ENCODE measurements at places on chromosomes 5 and 9.
A peak's percentile ranks its signal among the peaks of the same experiment; 100 is the strongest.

- no peak for DNase-seq
These were observed 311.5 kb upstream of the PTGER4 start for GRCh38 chr5:40368200-40368599.

DNA sequence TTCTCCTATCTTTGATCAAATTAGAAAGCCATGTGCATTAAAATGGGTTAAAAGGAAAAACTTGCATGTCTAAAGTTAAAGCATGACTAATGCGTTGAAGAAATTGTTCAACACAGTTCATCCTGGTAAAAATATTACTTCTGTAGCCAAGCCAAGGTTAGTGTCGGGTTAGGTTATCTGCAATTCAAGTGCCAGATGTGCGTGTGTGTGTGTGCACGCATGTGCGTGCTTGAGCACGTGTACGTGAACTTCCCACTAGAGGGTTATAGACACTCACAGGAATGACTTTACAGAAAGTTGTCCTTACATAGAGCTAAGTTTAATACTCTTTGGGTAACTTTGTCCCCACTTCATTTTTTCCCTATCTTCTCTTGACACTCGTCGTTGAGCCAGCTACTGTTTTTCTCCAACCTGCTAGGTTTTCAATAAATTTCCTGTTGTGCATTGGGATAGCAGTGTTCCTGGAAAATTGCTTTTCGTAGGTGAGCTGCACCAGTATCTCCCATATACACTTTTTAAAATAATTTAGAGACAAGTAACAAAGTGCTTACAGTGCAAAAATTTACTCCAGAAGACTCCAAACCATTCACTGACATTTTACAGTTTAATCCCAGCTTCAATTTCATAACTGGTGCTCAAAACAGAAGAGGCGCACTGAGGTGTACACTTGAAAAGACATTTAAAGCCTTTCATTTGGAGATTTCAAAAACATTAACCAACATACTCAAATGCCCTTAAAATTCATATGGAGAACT is 353.8 kb downstream of the NFIB start:
- no peak for DNase-seq

- DNase-seq, result no peak
These were observed 3.6 kb upstream of the NKX2-5 start for GRCh38 chr5:173238312-173239232.

DNA sequence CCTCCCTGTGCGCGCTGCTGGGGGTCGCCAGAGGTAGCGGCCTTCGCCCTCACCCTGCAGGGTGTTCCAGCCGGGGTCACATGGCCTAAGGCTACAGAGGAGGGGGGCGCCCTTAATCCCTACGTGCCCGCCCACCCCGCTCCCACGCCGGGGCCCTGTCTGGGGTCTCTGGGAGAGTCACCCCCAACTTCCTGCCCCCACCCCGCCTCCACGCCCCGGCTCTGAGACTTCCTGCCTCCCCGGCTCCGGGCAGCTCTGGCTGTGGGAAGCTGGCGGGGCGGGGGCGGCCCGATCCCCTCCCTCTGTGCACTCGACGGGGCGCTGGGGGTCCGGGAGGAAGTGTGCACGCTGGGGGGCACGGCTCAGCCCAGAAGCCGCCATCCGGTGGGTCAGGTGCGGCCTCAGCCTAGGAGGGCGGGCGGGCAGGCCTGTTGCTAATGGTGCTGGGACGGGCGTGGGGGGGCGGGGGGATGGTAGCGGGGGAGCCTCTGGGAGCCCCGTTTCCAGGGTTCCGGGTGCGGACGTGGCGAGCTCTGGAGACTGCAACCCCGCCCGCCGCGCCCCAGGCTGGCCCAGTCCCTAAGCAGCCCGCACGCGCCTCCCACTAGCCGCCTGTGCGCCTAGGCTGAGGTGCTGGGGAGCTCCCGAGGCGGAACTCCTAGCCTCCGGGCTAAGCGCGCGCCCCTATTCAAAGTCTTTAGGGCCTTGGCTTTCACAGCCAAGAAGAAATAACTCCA is 61.6 kb downstream of the CXXC5 start:
- no peak for DNase-seq

- no peak for DNase-seq
These were observed 10.3 kb downstream of the B4GALT7 start for GRCh38 chr5:177610131-177610769.

DNA sequence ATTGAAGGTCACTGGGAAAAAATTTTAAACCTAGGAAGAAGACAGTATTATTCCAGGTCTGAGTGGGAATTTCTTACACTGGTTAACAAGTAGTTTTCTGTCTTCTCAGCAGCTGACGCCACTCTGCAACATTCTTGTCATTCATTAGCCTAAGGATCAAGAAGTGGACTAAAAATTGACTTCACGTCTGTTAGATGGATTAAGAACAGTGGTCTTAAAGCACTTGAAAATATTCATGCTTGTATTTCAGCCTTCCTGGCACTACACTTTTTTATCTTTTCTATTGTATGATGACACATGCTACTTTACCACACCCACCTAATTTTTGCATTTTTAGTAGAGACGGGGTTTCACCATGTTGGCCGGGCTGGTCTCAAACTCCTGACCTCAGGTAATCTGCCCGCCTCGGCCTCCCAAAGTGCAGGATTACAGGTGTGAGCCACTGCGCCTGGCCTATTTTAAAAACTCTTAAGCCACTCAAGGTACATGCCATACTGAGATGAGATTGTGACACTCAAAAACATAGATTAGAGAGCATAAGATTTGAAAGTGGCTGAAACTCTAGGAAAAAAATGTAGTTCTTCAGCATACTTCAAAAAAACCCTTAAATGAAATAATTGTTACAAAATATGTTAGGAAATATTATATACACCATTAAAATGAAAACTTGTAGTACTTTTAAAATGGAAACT is 8.4 kb downstream of the MATR3 start:
- DNase-seq, result no peak

GRCh38 chr5:169946743-169947295 is 33.5 kb downstream of the INSYN2B start:
- DNase-seq, result no peak

DNA sequence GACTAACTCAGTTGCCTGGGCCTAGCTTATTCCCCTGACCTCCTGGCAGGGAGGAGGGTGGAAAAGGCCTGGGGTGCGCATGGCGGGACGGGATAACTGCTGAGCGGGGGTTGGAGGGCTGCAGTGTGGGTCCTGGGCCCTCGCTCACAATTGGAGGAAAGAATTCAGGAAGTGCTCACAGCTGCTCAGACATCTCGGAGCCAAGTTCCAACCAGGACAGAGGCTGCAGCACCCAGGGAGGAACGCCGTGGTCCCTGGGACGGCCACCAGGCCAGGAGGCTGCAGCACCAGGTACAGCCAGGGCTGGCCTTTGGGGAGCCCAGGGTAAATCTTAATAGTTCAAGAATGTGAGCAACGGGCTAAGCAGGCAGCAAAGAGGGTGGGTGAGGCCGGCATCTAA is at the start of gene SPAAR:
Gene SPAAR, plus strand, starts transcription at position 217 of the 400 bp plus-strand sequence. CDS start 974 bp downstream, outside the sequence.
- no peak for DNase-seq

GRCh38 chr9:129363216-129363873 is 185.3 kb upstream of the IER5L start:
- DNase-seq, result no peak

DNA sequence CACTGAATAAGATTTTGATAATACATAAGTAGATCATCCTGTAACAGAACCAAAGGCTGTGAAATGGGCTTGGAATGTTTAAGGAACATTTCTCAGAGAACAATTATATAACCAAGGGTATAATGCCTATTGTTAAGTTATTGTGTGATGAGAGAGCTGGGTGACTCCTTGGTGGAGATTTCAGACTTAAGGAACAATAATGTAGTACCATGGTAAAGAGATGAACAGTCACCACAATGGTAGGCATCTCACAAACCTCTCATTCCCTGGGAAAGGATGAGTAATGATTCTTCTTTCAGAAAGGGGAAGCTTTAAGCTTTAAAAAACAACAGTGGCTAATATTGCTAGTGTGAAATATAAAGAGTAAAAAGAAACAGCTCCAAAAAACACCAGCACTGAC is 147.4 kb downstream of the TRIM36 start:
- DNase-seq, result no peak

- DNase-seq, result peak; percentile 71
These were observed 42.2 kb upstream of the FSD1L start for GRCh38 chr9:105405514-105406131.

DNA sequence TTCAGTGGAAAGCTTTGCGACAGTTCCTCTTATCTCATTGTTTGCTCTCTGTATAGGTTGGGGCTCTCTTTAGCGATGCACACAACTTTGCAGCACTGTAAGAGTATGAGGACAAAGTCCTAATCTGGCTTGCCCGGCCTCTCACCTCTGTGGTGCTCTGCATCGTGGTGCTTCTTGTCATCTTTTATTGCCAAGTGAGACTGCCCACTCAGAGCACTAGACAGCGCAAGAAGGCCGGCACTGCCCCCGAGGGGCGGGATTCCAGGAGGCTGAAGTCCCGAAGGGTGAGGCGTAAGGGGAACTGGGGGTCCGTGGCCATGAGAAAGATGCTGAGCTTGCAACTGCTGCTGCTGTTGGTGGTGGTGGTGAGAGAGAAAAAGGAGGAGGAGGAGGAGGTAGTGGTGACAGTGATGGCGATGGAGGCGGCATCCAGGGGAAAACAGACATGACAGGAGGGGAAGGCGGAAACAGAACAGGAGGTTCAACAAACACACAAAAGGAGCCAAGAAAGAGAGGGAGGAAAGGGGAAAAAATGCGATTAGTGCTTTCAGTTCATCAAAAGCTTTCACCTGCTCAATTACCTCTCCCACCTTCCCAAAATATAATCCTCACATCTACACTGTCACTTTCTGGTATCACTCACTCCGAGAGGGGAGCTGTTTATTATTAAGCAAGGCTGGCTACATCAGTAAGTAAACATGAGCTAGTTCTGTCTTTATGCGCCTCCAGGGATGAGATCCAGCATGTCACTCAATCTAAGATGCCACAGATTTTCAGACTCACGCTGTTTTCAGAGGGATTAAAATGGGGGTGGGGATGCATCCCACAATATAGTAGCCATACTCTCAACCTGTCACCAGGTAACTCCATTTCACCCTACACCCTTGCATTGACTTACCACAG is 55.1 kb downstream of the TLE1 start:
- no peak for DNase-seq

DNA sequence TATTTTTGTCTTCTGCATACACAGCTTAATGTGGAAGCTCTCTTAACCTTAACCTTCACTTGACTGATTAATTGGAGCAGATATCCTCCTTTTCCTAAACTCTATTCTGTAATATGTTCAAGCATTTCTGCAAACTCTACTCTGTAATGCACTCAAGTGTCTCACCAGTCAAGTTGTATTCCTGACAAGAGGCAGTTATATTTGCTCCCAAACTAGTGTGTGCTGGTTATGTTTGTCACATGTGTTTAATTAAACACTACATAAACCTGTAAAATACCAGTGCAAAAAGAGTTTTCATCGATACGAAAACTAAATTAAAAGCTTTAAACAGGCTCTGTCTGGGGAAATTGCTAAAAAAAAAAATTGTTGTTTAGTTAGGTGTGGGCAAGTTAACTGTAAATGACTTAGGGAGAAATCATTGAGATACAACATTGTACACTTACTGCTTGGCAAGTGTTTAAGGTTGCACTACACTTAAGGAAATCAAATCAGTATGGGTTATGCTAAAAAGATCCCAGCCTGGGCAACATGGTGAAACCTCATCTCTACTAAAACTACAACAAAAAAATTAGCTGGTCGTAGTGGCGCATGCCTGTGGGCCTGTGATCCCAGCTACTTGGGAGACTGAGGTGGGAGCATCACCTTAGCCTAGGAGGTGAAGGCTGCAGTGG is 6.7 kb downstream of the FAF2 start:
- DNase-seq, result no peak

DNA sequence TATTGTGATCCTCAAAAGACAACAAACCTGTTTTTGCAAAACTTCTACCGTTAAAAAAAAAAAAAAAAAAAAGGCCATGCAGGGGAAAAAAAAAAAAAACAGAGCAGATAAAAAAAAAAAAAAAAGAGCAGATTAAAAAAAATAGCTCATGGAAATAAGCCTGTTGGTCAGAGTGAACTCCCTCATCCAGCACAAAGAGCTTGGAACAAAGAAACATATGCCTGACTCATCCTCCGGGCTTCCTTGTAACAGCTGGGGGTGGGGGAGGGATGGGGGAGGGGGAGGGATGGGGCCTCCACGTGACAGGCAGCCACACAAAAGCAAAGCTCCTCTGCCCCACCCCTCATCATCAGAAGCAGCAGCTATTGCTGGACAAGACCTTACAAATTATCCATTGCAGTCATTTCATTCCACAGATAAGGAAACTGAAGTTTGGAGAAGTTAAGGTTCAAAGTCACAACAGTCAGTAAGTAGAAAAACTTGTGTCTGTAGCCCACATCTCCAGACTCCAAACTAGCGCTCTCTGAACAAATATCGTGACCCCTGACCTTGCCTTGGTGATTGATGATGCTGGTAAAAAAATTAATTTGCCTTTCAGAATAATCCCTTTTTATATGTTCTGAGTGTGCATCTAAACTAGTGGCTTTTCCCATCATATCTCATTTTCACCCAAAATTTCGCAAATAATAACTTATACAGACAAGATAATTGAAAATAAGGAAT is 38.9 kb downstream of the SLC35D2 start:
- DNase-seq, result no peak

GRCh38 chr5:170151097-170151831 is 45.6 kb downstream of the FOXI1 start:
- no peak for DNase-seq

DNA sequence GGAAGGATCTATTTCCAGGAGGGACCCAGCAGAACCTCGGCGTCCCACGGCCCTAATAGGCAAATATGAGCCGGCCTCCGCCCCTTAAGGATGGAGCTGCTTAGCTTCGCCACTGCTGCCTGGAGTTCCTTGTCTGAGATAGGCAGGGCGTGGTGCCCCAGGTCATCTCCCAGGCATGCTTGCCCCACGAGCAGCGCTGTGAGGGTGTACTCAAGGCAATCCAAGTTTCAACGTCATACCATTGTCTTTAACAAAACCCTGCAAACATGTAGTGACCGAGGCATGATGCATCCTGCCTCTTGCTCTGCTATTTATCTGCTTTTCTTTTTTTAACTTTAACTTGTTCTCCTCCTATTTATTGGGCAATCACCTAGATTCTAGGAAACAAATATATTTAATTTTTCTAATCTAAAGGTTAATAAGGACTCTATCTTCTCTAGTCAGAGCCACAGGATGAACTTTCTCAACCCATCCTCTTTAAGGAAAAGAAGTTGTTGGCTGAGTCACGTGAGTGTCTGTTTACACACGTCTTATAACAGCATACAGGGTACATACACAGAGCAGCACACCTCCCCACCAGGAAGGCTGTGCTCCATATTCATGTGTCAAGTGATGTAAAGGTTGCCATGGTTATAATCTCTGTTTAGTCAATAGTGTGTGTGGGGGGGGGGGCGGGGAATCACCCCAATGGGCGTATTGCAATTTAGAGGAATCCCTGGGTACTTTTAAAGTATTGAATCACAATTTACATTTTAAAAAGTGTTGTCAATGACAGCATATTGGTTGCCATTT is 27.3 kb upstream of the ZSWIM6 start:
- no peak for DNase-seq

GRCh38 chr9:120726484-120726883 is 12.2 kb upstream of the MEGF9 start:
- no peak for DNase-seq

DNA sequence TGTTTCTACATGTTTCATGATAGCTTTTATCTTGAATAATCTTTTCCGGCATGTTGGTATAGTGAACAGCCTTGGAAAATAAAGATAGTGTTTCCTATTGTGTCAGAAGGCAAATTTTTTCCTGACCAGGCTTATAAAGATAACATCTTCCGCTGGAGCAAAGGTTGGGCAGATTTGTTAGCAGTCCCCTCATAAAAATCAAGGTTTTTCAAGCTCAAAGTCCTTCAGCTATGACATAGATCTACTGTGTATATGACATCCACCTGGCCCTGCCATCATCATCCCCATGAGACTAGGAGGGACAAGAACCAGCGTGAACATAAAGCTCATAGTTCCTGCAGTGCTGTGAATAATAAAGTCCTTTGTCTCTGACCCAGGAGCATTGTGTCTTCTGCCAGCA is 30.4 kb upstream of the OTULINL start:
- no peak for DNase-seq

Measured in activated CD4-positive, alpha-beta memory T cell treated with anti-CD3 and anti-CD28 coated beads for 36 hours (primary cell).